ENCODE measurements at places on chromosomes 2 and 18.

DNA sequence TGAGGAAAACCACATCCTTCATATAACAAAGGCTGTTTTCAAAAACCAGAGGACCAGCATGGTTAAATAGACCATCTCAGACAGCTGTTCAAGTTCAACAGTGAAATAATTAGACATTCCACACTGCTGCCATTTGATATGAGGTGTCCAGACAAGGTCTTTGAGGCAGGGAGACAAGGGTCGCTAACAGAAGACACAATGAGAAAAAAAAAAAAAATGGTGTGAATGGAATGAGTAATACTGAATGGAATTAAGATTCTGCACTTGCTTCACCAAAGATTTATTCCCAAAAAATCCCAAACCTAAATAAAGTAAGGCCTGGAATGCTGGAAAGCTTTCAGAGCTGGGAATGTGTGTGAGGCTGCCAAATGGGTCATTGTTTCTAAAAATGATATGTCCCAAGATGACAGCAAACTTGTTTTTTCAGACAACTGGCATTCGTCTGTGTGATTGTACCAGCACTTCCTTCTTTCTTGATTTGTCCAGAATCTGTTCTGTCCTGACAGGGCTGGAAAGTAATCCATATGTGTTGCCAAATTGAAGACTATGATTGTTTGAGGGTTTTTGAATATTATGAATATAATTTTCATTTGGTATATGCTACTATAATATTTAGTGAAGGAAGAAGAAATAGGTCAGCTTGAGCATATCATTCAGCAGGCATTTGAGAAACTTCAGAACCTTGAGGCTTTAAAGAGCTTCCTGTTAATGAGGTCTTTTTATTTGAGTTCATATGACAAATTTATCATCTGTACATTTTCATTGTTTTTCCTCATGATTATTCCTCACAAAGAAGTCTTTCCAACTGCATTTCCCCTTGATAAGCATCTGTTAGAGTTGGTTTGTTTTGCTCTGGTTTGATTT lies 85.2 kb upstream of the ITGA4 start:
- no peak for DNase-seq

- no peak for DNase-seq
Observed at GRCh38 chr2:195575879-195576401, 81.1 kb upstream of the SLC39A10 start.

- no peak for DNase-seq
Observed at GRCh38 chr18:32368170-32368569, 102.5 kb downstream of the GAREM1 start.

- no peak for DNase-seq
Observed at GRCh38 chr2:196166876-196167275, 4.5 kb downstream of the STK17B start.

DNA sequence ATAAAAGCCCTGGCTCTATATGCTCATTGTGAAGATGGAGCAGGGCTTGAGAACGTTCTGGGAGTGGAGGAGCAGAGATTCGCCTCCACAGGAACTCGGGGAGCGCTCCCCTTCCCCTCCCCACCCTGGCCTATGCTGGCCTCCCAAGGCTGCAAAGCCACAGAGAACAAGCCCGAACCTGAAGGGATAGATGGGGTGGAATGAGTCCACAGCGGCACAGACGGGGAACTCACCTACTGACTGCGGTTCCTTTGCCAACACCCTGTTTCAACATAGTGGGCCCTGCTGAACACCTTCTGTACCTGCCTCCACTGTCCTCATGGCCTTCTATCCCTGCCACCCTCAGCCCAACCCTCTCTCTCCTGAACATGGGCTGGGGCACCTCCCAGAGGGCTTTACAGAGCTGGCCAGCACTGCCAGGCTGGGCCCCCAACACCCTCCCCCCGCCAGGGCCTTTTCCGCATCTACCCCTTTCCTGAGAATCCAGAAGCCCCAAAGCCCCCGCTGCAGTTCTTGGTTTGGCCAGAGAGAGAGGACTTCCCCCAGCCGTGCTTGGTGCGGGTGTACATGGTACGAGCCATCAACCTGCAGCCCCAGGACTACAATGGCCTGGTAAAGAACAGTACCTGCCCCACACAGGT lies 41.5 kb downstream of the LMAN2L start:
- DNase-seq, result no peak

GRCh38 chr2:222943820-222944219 lies 83.0 kb downstream of the ACSL3 start:
- DNase-seq, result no peak

GRCh38 chr18:46184727-46185126 lies 80.5 kb downstream of the HAUS1 start:
- DNase-seq, result no peak
